ENCODE measurements at places on chromosomes 6 and 20. TPM values are rescaled to one million over a fixed set of nuclear protein-coding genes. Genes with fewer than 3 reads are reported as not detected.

- DNase-seq: no peak
These were observed 92.3 kb downstream of the RFX6 start for GRCh38 chr6:116969211-116969863.

- no peak for DNase-seq
These were observed 166.3 kb upstream of the TSHZ2 start for GRCh38 chr20:52805843-52806242.

- DNase-seq: no peak
These were observed 243.7 kb downstream of the ALDH8A1 start for GRCh38 chr6:134706153-134706552.

DNA sequence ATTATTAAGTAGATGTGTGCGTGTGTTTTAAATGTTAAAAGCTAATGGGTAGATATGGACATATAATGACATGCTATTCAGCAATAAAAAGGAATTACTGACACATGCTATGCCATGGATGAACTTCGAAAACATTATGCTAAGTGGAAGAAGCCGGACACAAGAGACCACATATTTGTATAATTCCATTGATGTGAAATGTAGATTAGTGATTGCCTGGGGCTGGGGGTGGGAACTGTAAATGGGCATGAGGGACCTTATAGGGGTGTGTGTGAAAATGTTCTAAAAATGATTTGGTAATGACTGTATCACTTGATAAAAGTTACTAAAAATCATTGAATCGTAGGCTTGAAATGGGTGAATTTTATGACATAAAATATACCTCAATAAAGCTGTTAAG is 104.5 kb upstream of the BEND3 start:
- no peak for DNase-seq

DNA sequence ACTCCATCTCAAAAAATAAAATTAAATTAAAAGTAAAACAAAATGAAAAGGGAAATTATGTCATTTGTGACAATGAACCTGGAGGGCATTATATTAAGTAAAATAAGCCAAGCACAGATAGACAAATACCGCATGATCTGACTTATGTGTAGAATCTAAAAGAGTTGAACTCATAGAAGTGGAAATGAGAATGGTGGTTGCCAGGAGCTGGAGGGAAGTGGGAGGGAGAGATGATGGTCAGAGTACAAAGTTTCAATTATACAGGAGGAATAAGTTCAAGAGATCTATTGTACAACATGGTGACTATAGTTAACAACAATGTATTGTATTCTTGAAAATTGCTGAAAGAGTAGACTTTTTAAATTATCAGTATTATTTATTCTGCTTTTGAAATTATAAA is 183.4 kb downstream of the ID4 start:
- no peak for DNase-seq

GRCh38 chr6:147195510-147195909 is 8.7 kb upstream of the STXBP5 start:
- no peak for DNase-seq

Gene HSP90AB1
- 187 TPM for total RNA-seq

DNA sequence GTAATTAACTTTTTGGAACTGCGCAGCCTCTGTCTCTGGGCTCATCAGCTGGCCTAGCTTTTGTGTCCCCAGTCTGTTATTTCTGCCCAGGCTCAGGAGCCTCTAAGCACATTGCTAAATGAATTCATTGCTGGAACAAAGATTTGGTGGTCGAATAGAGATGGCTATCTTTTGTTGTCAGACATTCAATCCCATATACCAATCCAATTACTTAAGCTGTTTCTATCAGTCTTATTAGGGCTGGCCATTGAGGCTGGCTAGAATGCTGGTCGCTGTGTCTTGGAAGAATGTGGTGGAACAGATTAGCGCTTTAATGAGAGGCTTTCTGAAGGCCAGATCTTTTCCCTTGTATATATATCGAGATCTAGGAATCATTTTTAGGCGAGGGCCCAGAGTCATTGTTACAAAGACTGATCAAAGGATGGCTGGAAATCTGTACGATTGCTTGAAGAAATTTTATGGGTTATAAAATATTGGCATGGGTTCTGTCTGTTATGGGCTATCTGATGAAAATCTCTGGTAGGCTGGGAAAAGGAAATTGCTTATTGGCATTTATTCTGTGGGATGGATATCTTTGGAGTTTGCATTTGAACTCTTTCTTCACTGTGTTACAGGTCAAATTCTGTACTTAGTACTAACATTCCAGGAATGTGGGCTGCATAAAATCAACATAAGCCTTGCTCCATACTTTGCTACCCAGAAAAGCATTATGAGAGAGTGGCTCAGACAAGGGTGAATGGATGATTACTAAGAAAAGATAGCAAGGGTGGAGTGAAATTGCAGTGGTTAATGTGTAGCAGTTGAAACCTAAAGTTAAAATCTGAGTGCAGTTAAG is 34.8 kb upstream of the JAG1 start:
- no peak for DNase-seq

DNA sequence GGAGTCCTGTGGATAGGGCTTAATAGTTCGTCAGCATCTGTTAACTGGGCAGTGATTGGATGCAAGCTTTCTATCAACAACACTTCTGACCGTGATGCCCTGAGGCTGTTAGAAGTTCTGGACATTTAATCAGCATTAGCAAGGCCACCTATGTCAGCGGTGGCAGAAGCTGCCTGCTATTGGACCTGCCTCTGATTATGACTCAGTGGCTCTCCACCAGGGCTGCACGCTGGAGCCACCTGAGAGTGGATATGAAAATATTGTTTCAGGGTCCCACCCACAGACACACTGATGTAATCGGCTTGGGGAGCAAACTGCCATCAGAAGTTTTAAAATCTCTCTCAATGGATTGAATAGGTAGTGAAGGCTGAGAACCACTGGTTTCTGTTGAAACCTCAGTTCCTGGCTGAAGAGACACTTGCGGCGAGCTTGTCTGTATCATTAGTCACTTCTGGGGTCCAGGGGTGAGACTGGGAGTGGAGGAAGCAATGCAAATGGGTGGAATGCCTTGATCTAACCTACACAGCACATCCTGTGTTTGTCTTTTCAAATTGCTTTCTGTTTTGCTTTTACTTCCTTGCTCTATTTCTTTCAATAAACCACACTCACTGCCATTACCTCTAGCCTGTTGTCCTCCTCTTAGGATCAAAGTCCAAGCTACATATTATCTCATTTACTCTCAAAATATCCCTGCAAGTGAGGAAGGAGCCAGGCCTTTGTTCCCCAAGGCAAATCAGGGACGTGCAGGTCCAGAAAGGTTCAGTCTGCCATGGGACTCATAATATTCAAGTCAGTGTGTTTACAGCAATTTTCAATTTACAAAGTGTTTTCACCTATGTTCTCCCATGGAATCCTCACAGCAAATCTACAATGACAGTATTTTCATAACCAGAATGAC is 4.2 kb downstream of the CLIC5 start:
- no peak for DNase-seq

Gene PSMB1
- 89.8 TPM for total RNA-seq

DNA sequence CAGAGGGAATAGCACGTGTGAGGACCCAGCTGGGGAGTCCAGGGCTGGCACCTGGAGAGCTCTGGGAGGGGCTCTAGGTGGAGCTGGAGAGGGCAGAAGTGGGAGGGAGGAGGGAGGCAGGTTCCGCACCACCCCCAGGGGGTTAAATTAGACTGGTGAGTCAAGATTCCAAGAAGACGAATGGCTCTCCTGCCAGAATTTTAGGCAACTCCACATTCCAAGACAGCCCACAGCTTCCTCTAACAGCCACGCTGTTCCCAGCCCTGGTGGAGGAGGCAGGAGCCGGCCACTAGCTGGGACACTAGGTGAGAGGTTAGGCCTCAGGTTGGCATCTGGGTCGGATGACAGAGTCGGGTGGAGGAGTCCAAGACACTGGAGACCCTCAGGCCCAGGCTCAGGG is 60.2 kb downstream of the TFAP2C start:
- no peak for DNase-seq

GRCh38 chr20:38291966-38292365 is 12.0 kb upstream of the BPI start:
- peak; percentile 55 for DNase-seq

DNA sequence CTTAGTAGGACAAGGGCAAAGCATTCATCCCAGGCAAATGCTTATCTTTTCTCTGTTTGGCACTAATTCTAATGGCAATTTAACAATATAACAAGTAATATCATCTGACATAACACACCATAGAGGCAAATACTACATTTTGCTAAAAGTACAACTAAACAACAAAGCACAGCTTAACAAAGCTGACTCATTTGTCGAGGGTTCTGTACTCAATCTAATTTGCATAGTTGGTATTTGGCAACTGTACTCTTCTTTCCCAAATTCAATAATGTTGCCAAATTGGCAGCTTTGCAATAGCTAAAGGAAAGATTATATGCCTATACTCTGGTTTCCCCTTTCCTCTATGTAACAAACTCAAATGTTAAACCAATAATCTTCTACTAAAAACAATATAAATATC is 461.0 kb downstream of the PKHD1 start:
- no peak for DNase-seq

DNA sequence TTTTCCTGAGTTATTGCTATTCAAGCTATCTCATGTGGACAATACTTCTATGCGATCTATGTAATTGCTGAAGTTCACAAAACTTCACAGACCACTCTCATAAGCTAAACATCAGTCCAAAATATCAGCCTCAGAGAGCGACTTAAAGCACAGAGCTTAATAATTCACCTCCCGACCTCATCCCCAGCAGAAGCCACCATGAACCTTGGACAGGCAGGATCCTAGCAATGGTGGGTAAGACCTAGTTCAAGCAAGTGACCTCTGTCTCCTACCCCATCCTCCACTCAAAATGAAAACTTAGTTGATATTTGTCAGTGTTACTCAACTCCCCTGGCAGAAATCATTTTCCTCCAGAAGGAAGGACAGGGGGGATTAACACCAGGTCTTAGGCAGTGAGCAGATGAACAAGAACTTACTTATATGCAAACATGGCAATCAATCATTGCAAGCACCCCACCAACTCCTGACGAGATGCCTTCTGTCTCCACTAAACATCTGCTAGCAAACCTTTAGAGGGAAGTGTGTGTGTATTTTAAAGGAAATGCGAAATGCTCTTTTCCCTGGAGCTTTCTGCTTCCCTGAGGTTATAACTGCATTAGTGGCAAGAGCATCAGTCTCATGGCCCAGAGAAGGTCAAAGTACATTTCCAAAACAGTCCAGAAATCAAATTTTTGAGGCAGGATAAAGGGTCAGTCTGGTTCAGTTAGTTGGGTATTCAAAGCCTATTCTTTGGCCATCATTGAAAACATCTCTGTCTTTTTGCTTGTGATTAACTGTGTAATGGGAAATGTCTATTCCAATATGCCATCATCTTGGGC is 90.0 kb downstream of the SLC22A23 start:
- DNase-seq: peak; percentile 69

DNA sequence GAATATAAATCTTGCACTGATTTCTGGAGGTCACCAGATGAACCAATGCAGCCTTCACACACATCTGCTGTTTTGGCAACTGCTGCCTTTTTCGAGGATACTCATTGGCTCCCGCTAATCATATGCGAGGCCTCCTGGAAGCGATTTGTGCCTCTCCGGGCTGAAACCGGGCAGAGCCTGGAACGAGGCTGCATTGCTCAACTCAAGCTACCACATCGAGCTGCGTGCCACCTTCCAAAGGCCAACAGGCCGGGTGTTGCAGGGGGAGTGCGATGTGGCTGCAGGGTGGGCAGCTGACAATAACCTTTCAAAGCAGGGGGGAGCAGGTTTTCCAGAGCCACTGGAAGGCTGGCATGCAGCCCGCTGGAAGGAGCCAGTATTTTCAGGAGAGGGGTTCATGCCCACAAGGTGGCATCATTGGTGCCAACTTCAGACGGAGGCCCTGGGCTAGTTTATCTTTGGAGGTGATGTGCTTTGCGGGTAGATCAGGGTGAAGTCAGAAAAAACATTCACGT is 122.6 kb upstream of the IFNGR1 start:
- peak; percentile 91 for DNase-seq

DNA sequence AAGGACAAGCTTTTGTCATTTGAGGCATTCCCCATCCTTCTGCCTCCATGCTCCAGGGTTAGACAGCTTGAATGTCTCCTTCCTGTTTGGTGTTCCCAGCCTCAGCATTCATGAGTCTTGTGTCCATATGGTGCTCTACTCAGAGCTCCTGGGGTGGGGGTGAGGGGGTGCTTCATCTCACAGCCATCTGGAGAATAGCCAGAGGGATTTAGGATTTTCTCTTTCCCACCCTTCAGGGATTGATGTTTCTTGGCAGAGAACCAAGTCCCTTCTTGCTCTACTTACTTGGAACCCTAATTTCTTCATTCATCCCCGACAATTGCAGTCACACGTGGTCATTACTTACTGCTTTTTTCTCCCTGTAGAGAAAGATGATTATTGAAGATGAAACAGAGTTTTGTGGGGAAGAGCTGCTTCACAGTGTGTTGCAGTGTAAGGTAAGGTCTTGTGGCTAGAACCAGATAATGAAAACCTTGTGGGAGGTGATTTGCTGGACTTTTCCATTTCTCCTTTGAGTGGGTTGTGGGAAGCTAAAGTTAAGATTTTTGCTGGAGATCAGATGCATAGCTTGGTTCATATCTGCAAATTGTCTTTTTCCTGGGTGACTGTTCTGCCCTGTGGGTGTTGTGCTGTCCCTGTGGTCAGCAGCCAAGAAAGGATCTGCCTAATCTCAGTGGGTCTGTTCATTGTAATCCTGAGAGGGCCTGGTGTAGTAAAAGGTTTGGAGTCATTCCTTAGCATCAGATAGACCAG is 18.6 kb downstream of the CMTR1 start:
- DNase-seq: no peak

GRCh38 chr20:18466574-18466893 is 296 bp downstream of the DZANK1 start:
- no peak for DNase-seq

DNA sequence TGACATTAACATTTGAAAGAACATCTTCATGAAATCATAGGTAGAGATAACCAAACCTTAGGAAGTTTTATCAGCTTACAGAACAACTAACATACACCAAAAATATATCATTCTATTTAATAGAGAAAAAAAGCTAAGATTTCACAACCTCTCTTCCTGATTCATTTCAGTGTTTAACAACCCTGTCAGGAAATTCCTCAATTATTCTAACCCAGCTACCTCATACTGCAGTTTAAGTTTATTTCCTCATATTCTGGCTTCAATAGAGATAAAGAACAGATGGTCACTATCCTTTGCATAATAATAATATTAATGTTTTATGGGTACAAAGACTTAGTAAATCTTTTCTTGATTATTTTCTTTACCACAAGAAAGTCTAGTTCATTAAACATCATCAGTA is 112.9 kb upstream of the HSF2 start:
- no peak for DNase-seq

DNA sequence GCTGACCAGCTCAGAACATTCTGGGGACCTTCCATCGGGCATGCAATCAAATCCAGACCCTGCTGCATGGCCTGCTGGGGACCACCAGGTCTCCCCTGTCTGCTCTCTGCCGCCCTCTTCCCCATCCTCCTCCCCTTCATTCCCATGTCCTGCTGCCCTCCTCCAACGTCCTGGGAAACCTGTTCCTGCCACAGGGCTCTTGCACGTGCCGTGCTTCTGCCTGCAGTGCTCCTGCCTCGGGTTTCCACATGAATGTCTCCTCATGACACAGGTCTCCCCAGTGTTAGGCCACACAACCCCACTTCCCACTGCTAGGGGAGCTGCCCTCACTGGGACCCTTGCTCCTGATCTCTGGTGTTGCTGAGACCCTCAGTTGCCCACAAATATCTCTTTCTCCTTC is 37.2 kb downstream of the SULF2 start:
- DNase-seq: no peak

Gene CALHM5
- total RNA-seq: 0.20 TPM

Gene COL19A1
- 0.10 TPM for total RNA-seq

- DNase-seq: no peak
These were observed 2.4 kb downstream of the OSER1 start for GRCh38 chr20:44208165-44208564.

Gene ENPP3
- 1.9 TPM for total RNA-seq

All from left lobe of liver (tissue), 2 donors.